Dermis blood vessel endothelial cell (primary cell): ENCODE measurements at places on chromosomes 5 and 9. TPM values are rescaled to one million over a fixed set of nuclear protein-coding genes. Genes with fewer than 3 reads are reported as not detected.

CNTNAP3 gene
- total RNA-seq = 57.2 and 87.2 TPM in 2 replicates

NRG2 gene
- 0.51 TPM in 2 replicates for total RNA-seq

FOXD4L4 gene
- 0.09 and 0.17 TPM in 2 replicates for total RNA-seq

NIPBL gene
- total RNA-seq = 29.3 and 44.4 TPM in 2 replicates

PCDHGA9 gene
- 2.9 and 3.6 TPM in 2 replicates for total RNA-seq

PNPLA7 gene
- 0.42 and 1.7 TPM in 2 replicates for total RNA-seq

ANKRD31 gene
- total RNA-seq = 0.05 TPM in 1 of 2 replicates, not detected in the other

LCN6 gene
- 0.68 TPM in 1 of 2 replicates, not detected in the other for total RNA-seq

SPAG8 gene
- total RNA-seq = 0.19 TPM in 1 of 2 replicates, not detected in the other

ZNF346 gene
- 24.8 and 28.1 TPM in 2 replicates for total RNA-seq

GEMIN5 gene
- total RNA-seq = 19.7 and 27.5 TPM in 2 replicates

SOHLH1 gene
- 0.05 TPM in 1 of 2 replicates, not detected in the other for total RNA-seq

NR6A1 gene
- 2.9 TPM in 2 replicates for total RNA-seq

GKAP1 gene
- total RNA-seq = 2.6 and 4.3 TPM in 2 replicates

MRPS30 gene
- 59.9 and 64.4 TPM in 2 replicates for total RNA-seq

C9orf43 gene
- total RNA-seq = 0.23 TPM in 1 of 2 replicates, not detected in the other

SLC36A2 gene
- total RNA-seq = not detected in 2 replicates

PTPN3 gene
- 2.8 and 3.6 TPM in 2 replicates for total RNA-seq

C5 gene
- 2.2 and 2.6 TPM in 2 replicates for total RNA-seq

PCDHA13 gene
- under 0.01 TPM in 1 of 2 replicates, not detected in the other for total RNA-seq

HAND1 gene
- not detected in 2 replicates for total RNA-seq

TMEM252 gene
- total RNA-seq = 0.51 TPM in 1 of 2 replicates, not detected in the other

CTXN3 gene
- not detected in 2 replicates for total RNA-seq

TUSC1 gene
- 9.4 and 13.1 TPM in 2 replicates for total RNA-seq

TAF1L gene
- under 0.01 TPM in 2 replicates for total RNA-seq

CTSL gene
- 335 and 345 TPM in 2 replicates for total RNA-seq

NSG2 gene
- total RNA-seq = 0.05 TPM in 1 of 2 replicates, not detected in the other

NNT gene
- 84.6 and 126 TPM in 2 replicates for total RNA-seq

ADAMTS12 gene
- total RNA-seq = 1.0 and 2.3 TPM in 2 replicates

PSMD5 gene
- 21.8 and 33.9 TPM in 2 replicates for total RNA-seq
